Effector CD8-positive, alpha-beta T cell (primary cell): ENCODE measurements at places on chromosomes 1 and 21.

GRCh38 chr21:20875742-20876141 is 122.5 kb upstream of the NCAM2 start:
- no peak for DNase-seq

DNA sequence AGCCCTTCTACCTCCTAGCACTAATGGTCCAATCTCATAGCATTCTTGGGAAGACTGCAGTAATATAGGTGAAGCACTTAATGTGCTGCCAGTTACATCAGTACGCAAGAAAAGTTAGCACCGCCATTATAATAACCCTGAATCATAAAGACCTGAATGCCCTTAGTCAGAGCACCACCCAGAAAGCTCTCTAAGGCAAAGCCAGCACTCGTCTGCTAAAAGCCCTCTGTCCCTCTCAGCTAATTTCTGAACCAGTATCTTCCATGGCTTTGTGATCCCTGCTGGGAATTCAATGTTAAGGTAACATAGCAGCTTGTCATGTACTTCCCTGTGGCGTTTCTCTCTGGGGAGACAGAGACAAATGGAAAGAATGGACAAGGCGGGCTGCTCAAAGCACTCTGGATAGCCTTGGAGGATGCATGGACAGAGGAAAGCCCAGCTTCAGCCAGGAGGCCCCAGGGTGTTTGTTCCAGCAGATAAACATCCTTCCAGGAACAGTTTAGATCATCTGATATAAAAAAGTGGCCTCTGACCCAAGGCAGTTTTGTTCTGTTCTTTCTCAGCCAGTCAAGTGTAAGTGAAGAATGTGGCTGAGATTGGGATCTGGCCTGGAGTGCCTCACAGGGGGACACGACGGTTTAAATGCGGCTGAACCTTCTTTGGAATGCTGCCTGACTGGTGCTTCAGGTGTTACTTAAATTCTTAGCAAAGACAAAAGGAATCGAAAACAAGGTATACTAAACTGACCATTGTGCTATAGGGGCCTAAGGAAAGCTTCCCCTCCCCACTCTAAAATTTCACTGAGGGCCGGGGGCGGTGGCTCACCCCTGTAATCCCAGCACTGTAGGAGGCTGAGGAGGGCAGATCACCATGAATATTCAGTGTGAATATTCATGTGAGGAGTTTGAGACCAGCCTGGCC is 58.1 kb upstream of the VTCN1 start:
- no peak for DNase-seq

DNA sequence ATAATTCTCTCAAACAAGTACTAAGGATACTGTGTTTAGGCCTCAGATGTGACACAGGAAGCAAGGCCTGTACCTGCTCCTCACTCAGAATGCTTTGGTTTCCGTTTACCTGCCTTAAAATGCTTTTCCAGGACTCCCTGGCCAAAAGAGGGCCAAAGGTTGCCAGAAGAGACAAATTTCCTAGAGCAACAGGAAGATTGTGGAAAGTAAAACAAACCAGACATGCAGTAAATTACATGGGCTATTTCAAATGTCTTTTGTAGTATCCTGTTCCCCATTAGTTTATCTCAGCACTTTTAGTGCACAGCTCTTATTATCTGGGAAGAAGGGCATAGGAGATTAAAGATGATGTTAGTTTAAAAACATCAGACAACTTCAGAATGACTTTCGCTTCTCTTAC is 280.0 kb downstream of the NFIA start:
- DNase-seq: no peak

GRCh38 chr1:15188678-15189077 is 35.1 kb downstream of the TMEM51 start:
- no peak for DNase-seq

GRCh38 chr1:46409063-46409372 is 14.9 kb downstream of the FAAH start:
- no peak for DNase-seq

GRCh38 chr21:36080386-36080785 is 10.6 kb downstream of the CBR1 start:
- no peak for DNase-seq

DNA sequence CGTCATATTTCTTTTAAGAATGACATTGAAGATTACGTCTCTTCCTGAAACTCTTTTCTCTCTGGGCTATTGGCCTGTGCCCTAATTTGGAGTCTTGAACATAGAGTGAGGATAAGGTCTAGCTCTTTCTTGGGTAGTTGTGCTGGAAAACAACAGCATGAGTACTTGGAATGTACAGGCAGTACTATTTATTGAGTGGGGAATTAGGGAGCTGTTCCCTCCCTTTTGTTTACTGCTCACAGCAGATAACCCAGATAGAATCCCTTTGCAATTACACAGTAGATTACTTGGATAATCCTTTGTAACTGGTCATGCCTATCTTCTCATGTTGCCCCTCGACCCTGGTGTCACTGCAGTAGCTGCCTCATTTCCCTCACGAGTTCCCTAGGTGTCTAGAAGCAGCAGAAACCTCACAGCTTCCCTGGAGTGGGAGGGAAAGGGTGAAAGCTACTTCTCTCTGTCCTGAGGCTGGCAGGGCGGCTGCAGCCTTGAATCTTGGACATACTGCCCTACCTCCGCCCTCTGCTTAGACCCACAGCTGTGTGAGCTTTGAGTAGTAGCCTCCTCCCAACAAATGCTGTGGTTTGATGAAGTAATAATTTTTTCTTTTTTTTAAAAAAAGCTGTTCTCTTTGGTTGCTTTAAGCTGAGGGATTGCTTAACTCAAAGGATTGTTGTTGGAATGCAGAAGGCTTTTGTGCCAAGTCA is 70.6 kb downstream of the FGGY start:
- DNase-seq: no peak

- no peak for DNase-seq
Observed at GRCh38 chr1:220281159-220281574, 8.9 kb upstream of the RAB3GAP2 start.

GRCh38 chr1:21490774-21491487 is 18.3 kb upstream of the ALPL start:
- no peak for DNase-seq

DNA sequence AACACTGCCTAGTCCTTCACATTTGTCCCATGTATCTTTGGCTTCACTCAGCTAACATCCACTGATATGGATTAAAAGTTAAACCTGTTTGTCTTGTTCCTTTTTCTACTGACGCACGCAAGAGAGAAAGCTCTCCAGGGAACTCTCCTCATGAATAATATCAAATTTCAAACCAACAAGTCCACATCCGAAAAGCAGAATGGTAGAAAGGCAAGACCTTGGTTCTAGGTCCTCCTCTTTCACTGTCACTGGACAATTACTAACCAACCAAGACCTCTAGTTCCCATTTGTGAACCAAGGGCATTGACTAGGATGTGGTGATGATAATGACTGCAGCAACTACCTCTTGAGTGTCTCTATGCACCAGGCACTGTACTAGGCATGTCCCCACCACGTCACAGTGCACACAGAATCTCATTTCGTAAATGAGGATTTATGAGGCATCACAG is 8.4 kb downstream of the PLPP3 start:
- no peak for DNase-seq

- DNase-seq: no peak
Observed at GRCh38 chr1:205293350-205294074, 28.0 kb downstream of the NUAK2 start.

DNA sequence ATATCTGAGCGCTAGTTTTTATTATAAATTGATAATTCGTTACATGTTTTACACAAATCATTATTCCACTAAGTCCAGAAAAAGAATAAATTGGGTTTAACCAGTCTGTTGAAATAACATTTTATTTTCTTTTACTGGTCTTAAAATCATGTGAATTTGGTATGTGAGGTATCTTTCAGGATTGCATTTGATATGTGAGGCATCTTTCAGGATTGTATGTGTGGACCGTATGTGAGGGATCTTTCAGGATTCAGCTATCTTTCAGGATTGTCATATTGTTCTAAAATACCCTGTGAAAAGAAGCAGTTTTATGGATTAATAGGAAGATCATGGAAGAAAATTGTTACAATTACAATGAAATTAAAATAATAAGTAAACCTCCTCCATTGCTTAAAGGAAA is 42.9 kb downstream of the USP25 start:
- no peak for DNase-seq

- no peak for DNase-seq
Observed at GRCh38 chr1:35085421-35085820, 6.2 kb downstream of the ZMYM1 start.

GRCh38 chr1:10108948-10109708 is 76.4 kb downstream of the UBE4B start:
- DNase-seq: no peak

DNA sequence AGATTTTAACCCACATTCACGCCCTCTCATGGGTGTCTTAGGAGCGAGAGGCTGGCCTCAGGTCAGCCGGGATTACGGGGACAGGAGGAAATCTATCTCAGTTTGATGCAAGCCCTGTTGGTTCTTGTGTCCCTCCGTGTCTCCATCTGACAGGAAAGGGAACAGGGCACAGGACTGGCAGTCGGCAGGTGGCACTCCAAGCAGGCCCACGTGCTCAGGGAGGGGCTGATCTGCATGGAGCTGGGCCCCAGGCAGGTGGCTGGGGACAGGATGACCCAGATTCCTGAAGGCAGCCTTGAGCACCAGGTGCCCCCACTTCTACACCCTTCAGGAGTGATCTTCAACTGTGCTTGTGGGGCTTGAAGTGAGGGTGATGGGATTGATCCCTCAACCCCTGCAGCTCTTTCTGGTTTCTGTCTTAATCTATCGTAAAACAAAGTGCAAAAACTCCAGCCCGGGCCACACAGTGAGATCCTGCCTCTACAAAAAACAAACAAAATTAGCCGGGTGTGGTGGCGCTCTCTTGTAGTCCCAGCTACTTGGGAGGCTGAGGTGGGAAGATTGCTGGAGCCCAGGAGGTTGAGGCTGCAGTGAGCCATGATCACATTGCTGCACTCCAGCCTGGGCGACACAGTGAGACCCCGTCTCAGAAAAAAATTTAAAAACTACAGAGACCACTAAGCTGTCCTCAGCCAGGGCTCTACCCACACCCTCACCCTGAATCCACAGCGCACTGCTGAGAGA is 8.3 kb downstream of the PLEKHG5 start:
- no peak for DNase-seq

- DNase-seq: no peak
Observed at GRCh38 chr1:213687832-213688231, 299.9 kb upstream of the PROX1 start.
